Suprapubic skin (tissue), 4 donors: ENCODE measurements at places on chromosomes 2 and 18. TPM values are rescaled to one million over a fixed set of nuclear protein-coding genes. Genes with fewer than 3 reads are reported as not detected.

The ACSL3 gene
- 55.3 TPM for total RNA-seq

The IL1F10 gene
- total RNA-seq: 16.1 TPM

The DES gene
- total RNA-seq: 100 TPM

The SANBR gene
- 4.6 TPM for total RNA-seq

The GRHL1 gene
- total RNA-seq: 112 TPM

The TMEM163 gene
- total RNA-seq: 0.23 TPM

The FAM237A gene
- not detected for total RNA-seq

The PLEKHA3 gene
- 7.7 TPM for total RNA-seq
